RWPE1 (cell line): ENCODE measurements at places on chromosomes 3 and 15.
A peak's percentile ranks its signal among the peaks of the same experiment; 100 is the strongest.

GRCh38 chr15:95684693-95685115 is 645.8 kb upstream of the NR2F2 start:
- DNase-seq: peak; percentile 83

- no peak for DNase-seq
These were observed 245.2 kb downstream of the TLE3 start for GRCh38 chr15:69852482-69852881.

DNA sequence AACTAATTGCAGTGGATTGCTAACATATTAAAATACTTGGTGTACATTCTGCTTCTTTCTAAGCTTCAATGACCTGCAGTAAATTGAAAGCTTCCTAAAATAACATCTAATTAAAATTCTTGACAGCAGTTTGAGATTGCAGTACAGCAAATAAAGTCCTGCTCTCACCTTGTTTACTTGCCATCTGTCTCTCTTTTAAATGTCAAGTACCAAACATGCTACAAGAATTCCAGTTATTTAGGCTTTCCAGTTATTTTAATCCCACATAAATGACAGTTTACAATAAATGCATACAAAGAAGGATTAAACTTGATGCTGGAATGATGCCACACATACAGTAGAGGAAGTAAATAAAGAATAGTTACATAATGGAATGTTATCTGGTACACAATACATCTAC is 33.2 kb downstream of the CBLB start:
- DNase-seq: no peak

DNA sequence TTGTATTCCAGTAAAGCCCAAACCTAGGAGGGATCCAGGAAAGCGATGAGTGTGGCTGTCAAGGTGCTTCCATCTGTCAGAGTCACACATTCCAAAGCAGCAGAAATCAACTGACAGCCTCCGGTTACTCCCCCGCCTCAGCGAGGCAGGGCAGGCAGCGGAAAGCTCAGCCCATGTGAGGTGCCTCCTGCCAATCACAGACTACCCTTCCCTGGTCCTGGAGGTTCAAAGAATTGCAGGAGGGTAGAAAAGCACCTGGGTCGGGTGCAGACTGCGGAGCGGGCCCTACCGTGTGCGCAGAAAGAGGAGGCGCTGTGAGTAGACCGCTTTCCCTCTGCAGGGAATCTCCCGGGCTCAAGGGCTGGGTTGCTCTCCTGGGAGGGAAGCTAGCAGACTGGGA is at the start of gene UPK1B:
TSS of gene UPK1B (plus strand) at position 274 of the 400 bp plus-strand sequence. CDS start 13,144 bp downstream, outside the sequence.
- no peak for DNase-seq

GRCh38 chr15:60580650-60581376 is 101.9 kb upstream of the ICE2 start:
- DNase-seq: no peak

GRCh38 chr3:170350515-170351413 is 6.8 kb upstream of the SKIL start:
- DNase-seq: no peak

DNA sequence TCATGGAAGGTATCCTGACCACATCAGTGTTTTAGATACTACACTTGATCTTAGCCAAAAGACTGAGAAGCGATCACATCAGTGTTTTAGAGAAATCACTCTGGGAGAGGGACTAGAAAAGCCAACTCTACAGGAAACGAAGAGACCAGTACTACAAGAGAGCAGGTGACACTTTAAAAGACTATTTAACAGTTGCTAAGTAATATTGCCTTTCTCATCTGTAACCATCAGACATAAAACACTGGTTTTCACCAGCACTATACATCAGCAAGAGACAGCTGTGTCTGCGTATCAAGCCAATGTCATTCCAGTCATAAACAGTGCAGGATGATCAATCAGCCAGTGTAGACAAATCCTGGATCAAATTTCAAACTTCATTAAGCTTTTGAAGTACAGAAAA is 66.7 kb downstream of the GLB1 start:
- no peak for DNase-seq

DNA sequence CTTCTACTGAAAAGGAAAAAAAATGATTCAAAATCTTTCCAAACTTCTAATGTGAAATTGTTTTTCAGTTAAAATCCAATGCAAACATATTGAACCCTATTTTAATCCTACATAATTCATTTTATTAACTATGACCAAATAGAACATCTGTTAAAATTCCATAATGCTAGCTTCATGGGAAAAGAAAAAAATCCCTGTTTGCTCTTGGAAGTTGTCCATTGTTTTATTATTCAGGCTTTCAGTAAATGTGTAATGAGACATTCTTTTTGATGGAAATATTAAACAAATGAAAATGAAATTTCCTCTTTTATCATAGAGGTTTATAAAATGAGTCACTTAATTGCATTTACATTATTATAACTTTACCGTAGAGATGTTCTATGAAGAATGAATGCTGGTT is 49.5 kb downstream of the SLC25A26 start:
- DNase-seq: no peak

GRCh38 chr3:52763466-52763865 is 7.3 kb downstream of the NEK4 start:
- DNase-seq: no peak

- no peak for DNase-seq
These were observed 53.4 kb upstream of the SEC13 start for GRCh38 chr3:10374311-10374710.

DNA sequence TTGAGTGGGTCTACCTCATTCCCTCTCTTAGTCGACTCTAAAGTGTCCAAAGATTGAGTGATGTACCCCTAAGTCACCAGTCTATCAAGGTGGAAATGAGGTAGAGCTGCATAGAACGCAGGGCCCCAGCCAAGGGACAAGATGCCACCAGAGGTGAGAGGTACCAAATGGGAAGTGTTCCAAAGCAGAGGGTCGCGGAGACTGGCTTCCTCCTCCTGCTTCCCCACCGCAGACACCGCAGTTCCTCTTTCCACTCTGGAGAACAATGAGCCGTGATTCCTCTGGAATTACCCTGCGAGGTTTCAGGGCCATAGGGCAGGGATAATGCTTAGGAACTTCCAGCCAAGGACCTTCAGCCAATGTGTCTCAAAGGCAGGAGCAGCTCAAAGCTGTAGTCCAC is 55.8 kb downstream of the DAPK2 start:
- no peak for DNase-seq

- peak; percentile 70 for DNase-seq
These were observed 211.7 kb upstream of the GADL1 start for GRCh38 chr3:31106204-31106603.

DNA sequence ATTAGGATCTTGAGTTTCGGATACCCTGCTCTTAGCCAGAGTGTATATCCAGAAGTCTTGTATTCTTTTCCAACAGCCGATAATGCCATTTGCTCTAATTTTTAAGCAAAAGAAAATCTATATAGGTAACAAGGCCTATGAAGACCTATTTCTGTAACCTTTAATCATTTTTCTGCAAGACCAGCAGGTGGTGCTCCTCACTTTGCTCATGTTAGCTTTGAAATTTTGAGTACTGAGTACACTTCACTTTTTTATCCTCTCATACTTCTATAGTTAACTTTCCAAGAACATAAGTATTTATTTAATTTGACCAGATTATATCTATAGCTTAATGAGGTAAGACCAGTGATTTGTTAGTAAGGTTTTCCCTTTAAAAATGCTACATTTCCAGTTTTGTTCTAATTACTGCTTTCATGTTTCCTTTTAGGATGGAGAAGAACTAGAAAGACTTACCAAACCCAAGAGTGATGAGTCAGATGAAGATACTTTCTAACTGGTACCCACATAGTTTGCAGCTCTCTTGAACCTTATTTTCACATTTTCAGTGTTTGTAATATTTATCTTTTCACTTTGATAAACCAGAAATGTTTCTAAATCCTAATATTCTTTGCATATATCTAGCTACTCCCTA is 20.5 kb downstream of the SLC35A5 start:
- no peak for DNase-seq

GRCh38 chr3:48930590-48930989 is 11.9 kb downstream of the ARIH2 start:
- no peak for DNase-seq

DNA sequence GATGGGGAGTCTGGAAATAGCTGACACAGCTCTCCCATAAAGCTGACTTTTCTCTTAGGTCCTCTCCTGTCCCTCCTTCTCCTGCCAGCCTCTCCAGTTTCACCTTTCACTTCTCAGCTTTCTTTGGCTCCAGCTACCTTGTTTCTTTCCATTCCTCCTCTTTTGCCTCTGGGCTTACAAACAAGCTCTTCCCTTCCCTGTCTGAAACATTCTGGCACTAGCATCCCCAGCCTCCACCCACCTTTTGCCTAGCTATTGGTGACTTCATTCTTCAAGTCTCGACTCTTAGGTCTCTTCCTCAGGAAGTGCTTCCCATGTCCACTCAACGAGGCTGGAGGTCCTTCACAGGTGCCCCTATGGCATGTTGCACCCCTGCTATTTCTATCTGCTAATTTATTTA is 20.5 kb upstream of the AVEN start:
- DNase-seq: no peak

DNA sequence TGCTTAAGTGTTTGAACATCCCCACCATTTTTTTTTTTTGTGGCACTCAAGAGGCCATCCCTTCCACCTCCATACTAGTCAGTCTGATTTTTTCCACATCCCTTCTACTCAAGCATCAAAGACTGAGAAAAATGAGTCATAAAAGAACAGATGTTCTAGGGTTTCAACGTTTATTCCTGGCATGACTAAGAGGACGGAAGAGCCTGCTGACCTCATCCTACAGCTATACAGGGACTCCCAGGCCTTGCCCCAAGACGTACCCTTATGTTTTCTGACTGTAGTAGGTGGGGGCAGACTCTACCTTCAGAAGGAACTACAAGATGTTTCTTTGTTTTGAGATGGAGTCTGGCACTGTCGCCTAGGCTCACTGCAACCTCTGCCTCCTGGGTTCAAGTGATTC is 3.3 kb upstream of the ITPKA start:
- peak; percentile 94 for DNase-seq

- DNase-seq: no peak
These were observed 130.2 kb upstream of the CFAP20DC start for GRCh38 chr3:59180006-59180405.

DNA sequence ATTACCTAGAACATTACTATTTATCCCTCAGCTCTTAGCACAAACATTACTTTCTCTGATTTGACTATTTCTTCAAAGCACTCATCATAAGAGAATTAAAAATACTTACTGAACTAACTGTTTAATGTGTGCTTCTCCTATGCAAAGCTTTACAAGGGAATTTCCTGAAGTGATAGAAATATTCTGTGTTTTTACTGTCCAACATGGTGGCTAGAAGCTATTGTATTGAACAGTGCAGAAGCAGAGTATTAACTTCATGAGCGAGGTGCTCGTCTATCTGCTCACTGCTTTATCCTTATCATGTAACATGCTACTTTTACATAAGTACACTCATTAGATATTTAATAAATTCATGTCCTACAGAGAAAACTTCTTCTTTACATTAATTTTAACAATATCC is 239.1 kb downstream of the ISL2 start:
- DNase-seq: no peak

- no peak for DNase-seq
These were observed 25.3 kb downstream of the ZNF592 start for GRCh38 chr15:84773716-84774115.
